ENCODE measurements at places on chromosomes 1 and 21.

DNA sequence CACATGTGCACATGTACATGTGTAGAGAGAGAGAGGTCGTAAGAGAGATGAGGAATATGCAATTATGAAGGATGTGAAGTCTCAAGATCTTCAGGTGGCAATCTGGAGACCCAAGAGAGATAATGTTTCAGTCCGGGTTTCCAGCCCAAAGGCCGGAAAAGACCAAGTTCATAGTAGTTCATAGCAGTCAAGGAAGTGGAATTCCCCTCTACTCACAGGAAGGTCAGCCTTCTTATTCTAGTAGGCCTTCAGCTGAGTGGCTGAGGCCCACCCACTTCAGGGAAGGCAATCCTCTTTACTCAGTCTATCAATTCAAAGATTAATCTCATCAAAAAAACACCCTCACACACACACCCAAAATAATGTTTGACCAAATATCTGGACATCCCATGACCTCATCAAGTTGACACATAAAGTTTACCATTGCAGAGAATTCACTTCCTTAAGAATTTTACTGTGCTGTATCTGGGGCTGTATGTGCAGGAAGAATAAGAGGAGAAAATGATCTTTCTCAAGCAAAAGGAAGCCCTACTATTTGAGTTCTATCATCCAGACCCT lies 114.6 kb downstream of the TNFSF18 start:
- DNase-seq, result no peak

GRCh38 chr21:45050797-45051489 lies 23.4 kb upstream of the ADARB1 start:
- DNase-seq, result no peak

- peak; percentile 67 for DNase-seq
These were observed 319.1 kb upstream of the SGIP1 start for GRCh38 chr1:66214901-66215300.

GRCh38 chr1:219489636-219490035 lies 123.3 kb downstream of the ZC3H11B start:
- DNase-seq, result no peak

DNA sequence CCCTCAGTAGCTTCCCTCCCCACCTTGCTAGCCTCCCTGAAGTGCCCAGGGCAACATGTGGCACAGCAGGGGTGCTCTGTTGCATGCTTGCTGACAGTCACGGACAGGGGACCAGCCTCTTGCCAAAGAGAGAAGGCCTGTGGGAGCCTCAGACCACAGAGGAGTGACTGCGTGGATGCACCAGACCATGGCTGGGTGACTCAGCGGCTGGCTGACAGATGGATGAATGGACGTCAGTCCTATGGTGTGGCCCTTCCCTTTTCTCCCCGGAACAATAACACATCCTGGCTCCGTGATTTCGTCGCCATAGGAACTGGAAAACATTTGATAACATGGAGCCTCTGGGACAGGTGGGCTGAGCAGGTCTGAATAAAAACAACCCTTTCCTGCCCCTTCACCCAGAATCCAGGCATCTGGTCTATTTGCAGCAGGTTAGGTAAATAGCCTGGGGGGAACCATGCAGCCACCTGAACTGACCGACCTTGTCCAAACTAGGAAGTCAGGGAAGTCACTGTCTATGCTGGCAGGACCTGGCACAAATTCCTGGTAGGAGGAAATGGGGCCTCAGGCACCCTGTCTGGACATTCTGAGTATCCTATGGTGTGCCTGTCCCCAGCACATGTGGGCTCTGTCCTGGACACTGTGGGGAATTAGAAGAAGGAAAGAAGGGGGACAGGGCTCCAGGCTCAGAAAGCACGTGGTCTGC lies 53.3 kb downstream of the NENF start:
- peak; percentile 33 for DNase-seq

DNA sequence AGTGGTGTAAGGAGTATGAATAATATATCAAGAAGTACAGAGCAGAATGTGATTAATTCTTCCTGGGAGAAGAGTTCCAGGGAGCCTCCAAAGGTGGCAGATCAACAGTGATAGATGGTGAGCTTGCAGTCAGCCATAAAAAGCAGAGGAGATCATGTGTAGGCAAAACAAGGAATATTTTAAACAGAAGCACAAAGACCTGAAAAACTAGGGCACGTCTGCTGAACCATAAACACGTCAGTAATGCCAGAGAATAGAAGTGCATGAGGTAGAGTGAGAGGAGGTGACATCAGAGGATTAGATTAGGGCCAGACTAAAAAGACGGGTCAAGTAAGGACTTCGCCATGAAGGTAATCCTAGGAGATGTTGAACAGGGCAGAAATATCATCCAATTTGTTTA lies 151.8 kb downstream of the EIF4G3 start:
- no peak for DNase-seq

DNA sequence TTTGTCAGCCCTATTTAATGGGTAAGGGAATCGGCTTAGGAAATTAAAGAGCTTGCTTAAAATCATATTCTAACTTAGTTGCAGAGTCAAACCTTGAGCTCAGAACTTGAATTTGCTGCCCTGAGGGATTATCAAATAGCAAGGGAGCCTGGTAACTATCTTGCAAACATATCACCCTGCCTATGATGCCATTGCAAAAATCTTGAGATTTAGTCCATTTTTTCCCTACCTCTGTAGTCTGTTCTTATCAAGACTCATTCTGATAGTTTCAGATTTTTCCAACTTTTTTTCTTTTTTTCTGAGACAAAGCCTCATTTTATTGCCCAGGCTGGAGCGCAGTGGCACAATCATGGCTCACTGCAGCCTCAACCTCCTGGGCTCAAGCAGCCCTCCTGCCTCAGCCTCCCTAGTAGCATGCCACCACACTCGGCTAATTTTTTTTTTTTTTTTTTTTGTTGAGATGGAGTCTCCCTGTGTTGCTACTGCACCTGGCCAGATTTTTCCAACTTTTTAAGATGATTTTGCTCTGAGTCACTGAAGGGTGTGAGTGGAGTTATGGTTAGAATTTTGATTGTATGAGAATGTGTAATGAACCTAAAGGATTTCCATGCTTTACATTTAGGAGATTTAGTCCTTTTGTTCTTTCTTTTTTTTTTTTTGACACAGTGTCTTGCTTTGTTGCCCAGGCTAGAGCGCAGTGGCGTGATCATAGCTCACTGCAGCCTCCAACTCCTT lies 12.2 kb downstream of the SARS1 start:
- DNase-seq, result no peak

DNA sequence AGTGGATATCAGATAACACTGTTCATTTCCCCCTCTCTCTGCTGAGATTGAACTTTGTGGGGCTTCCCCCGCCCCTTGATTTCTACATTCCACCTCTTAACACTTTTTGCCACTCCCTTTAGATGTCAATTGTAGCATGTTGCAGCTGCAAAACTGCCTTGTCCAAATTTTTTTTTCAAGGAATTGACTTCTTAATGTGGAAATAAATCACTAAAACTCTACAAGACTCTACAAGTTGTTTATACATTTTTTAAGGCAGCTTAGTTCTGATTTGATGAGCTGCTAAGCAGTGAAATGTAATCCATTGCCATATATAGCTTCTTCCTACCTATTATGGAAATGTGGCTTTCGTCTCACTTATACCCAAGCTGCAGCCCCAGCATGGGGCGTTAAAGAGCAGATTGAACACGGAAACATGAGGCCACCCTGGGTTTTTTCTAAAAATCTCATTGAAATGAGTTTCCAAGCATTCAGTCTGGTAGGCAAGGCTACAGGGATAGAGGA lies 132.2 kb downstream of the SYT2 start:
- DNase-seq, result no peak

DNA sequence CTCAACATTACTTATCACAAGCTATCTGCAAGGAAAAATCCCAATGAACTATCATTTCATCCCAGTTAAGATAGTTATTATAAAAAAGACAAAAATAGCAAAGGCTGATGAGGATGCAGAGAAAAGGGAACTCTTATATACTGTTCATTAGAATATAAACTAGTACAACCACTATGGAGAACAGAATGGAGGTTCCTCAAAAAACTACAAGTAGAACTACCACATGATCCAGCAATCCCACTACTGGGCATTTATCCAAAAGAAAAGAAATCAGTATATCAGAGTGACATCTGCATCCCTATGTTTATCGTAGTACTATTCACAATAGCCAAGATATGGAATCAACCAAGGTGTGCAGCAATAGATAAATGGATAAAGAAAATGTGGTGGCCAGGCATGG lies 4.9 kb upstream of the C1orf185 start:
- no peak for DNase-seq

GRCh38 chr21:44392916-44393315 lies 39.5 kb downstream of the TRPM2 start:
- DNase-seq, result no peak

GRCh38 chr1:183490932-183491331 lies 18.6 kb downstream of the SMG7 start:
- DNase-seq, result no peak

DNA sequence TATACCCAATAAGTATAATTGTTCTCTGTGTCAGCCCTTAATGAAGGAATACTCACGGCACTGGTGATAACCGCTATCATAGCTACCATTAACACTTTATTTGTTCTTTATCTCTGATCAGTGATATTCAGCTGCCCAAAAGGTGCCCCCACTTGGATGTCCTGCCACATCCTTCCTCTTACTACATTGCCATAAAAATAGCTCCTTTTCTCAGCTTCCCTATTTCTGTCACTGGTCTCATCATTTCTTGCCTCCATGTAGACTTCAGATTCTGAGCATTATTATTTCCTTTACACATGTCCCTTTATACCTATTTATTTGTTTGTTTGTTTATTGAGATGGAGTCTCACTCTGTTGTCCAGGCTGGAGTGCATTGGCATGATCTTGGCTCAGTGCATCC lies 2.7 kb upstream of the RAB29 start:
- DNase-seq, result no peak

DNA sequence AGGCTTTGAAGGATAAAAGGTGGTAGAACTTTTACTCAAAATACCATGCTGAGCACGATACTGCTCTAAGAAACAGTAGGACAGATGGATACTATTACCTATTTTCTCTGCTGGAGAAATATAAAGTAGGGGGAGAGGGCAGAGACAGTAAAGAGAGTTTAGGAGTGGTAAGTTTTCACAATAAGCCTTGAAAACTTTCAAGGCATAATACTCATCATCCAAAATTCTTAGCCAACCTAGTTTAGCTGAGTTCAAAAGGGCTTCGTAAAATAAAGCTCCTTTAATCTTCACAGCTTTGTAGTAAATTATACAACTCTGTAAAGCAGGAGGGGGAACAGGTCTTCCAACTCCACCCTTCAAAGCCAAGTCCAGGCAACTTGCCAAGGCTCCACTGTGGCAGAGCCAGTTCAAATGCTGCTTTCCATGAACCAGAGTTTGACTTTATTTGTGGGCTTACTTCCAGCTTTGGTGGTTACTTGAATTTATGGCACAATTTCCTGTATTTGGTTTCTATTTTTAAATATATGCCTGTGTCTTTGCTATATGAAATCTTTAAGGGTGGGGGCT lies 15.5 kb downstream of the TEX38 start:
- DNase-seq, result no peak

GRCh38 chr1:193763266-193763665 lies 576.9 kb upstream of the B3GALT2 start:
- DNase-seq, result no peak

DNA sequence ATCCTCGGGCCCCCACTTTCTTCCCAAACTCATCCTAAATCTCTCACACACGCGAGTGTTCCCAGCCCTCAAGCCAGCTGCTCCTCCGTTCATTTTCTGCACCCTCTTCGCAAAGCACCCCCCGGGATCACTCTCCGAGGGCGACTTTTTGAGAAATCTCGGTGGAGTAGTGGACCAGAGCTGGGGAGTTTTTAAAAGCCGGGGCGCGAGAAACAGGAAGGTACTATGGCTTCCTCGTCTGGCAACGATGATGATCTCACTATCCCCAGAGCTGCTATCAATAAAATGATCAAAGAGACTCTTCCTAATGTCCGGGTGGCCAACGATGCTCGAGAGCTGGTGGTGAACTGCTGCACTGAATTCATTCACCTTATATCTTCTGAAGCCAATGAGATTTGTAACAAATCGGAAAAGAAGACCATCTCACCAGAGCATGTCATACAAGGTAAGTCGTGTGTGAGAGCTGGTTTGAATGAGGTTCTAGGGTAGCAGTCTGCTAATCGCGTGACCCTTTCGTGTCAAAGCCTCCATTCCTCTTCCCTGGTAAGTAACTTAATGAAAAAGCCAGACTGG lies 800 bp downstream of the DR1 start:
- DNase-seq, result peak; percentile 39

- DNase-seq, result no peak
These were observed 49.8 kb upstream of the FBXO28 start for GRCh38 chr1:224064150-224064549.

DNA sequence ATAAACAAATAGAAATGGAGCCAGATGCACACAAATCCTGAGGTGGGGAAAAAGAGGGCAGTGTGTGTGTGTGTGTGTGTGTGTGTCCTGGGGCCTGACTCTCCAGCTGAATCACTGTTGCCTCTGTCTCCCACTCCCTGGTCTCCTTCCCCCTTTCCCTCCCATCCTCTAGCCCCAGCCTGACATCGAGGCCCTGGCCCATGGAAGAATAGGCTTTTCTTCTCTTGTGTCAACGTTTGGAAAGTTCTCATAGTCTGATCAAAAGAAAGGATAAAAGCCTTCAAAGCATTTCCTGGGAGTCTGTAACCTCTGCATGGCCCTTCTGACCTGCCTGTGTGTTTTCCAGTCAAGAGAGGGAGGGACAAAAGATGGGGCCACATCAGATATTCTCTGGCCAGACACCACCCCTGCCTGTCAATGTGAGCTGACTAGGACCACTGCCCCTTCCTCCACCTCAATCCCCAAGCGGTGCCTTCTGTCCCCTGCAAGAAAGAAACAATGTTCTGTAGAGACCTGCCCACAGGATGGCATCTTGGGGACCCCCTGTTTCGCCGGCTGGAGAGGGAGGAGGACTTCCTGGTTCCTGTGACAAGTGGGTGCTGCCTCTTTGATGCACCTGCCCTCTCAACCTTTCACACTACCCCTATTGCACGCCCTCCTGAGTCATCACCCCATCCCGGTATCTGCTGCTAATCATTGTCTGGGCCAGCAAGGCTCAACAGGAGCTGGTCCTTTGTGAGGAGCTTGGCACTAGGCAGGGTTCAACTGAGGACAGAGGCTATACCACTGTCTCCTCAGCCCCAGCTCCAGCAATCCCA lies 16.2 kb downstream of the KCNJ10 start:
- no peak for DNase-seq

DNA sequence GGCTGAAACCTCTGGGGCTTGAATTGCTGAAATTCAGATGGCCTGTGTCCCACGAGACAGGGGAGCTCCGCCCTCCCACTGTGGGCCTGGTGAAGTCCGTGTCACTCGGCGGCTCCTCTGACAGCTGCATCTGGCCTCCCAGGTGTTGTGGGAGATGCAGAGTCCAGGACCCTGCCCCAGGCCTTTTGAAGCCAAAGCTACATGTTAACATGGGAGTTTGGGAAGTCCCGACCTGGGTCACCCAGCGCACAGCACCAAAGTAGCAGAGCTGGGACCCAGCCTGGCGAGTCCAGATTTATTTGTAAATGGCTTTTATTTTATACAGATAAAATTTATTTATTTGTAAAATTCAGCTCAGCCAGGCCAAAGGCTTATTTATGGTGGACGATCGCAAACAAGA lies 28.9 kb downstream of the SLC37A1 start:
- DNase-seq, result no peak

- DNase-seq, result peak; percentile 98
These were observed 81.9 kb upstream of the WLS start for GRCh38 chr1:68314151-68314780.
